ENCODE measurements at places on chromosomes 1 and 21. TPM values are rescaled to one million over a fixed set of nuclear protein-coding genes. Genes with fewer than 3 reads are reported as not detected.

DEDD gene
- total RNA-seq: 41.0 TPM

GPR37L1 gene
- not detected for total RNA-seq

PCAT6 gene
- 0.51 TPM for total RNA-seq

NR0B2 gene
- not detected for total RNA-seq

RXFP4 gene
- not detected for total RNA-seq
